Stimulated activated CD4-positive, alpha-beta T cell treated with anti-CD3 and anti-CD28 coated beads, Interleukin-4, amount 100 ng/mL, for 1 hour (primary cell): ENCODE measurements at places on chromosomes 16 and 17.

GRCh38 chr17:76309461-76309860, 1.4 kb upstream of the QRICH2 start:
- no peak for DNase-seq

DNA sequence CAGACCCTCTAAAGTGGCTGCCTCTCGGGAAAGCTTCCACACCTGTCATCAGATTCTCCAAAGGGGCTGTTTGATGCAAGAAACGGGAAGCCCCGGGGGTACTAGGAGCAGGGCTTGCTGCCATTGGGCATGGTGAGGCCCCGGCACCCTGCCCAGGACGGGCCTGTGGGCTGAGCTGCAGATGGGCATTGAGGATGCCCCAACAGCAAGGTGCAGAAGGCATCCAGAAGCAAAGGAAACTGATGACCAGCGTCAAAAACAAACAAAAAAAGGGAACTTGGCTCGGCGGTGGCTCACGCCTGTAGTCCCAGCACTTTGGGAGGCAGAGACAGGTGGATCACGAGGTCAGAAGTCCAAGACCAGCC, 1.5 kb upstream of the LIMD2 start:
- DNase-seq = no peak

DNA sequence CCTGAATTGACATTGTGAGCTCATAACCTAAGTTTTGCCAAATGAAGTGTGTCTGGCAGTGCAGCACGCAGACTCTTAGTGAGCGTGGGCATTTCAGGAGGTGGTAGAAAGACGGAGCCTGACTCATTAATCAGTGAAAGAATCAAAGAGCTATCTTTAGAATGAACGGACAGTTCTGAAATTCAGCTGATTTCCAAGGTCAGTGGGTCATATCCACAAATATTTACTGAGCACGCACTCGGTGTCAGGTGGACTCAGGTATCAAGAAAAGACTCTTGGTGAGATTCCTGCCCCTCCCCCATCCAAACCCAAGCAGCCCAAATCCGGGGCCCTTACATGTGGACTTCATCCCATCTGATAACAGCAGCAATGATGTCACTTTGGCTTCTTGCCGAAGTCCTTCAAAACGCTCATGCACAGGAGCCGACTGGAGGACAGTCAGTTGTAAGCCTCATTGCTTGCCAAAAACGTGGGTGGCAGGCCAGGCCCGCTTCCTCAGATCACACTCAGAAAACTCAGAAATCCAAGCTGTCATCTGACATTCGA, 185.8 kb downstream of the HS3ST3A1 start:
- no peak for DNase-seq

DNA sequence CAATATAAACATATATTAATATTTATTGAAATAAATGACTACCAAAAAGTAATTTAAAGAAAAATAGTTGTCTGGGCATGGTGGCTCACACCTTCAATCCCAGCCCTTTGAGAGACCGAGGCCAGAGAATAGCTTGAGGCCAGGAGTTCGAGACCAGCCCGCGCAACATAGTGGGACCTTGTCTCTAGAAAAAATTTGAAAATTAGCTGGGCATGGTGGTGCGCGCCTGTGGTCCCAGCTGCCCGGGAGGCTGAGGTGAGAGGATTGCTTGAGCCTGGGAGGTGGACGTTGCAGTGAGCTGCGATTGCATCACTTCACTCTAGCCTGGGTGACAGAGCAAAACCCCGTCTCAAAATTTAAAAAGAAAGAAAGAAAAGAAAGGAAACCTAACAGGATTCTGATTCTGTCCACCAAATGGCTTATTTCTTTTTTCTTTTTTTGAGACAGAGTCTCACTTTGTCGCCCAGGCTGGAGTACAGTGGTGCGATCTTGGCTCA, 3.4 kb upstream of the BPTF start:
- DNase-seq = no peak

- no peak for DNase-seq
These were observed 26.2 kb upstream of the FOXK2 start for GRCh38 chr17:82493226-82493781.

- peak; percentile 8 for DNase-seq
These were observed 259.0 kb downstream of the XYLT1 start for GRCh38 chr16:17211797-17212196.

DNA sequence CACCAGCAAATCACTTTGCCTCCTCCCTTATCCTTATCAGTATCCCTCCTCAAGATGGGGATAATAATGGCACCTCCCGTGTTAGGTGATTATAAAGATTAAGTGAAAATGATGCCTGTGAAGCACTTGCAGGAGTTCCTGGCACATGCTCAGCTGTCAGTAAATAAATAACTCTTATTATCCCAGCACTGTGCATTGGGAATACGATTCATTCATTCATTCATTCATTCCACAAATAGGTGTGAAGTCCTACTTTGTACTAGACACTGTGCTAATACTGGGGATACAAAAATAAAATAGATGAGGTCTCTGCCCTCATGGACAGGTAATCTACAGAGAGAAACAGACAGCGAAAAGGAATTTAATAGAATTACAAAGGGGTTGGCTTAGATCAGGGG, 2.0 kb downstream of the XYLT2 start:
- DNase-seq = no peak

GRCh38 chr17:59832883-59833379, 59.8 kb downstream of the TUBD1 start:
- DNase-seq = no peak

- DNase-seq = no peak
These were observed 2.9 kb downstream of the SHISA9 start for GRCh38 chr16:12904329-12904671.

GRCh38 chr17:58371300-58371950, 19.4 kb upstream of the SUPT4H1 start:
- DNase-seq = no peak

DNA sequence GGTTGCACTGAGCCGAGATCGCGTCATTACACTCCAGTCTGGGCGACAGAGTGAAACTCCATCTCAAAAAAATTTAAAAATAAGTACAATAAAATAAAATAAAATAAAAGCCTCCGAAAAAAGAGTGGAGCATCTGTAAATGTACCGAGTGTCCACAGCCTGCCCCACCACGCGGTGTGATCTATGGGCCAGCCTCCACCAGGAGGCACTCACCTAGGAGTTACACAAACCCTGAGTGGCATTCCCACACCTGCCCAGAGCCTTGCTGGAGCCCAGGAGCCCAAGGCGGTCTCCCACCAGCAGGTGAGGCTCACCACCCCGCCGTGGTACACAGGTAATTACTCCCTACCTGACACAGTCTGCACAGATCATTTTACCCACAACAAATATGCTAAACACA, 183.2 kb downstream of the ZNF423 start:
- no peak for DNase-seq

DNA sequence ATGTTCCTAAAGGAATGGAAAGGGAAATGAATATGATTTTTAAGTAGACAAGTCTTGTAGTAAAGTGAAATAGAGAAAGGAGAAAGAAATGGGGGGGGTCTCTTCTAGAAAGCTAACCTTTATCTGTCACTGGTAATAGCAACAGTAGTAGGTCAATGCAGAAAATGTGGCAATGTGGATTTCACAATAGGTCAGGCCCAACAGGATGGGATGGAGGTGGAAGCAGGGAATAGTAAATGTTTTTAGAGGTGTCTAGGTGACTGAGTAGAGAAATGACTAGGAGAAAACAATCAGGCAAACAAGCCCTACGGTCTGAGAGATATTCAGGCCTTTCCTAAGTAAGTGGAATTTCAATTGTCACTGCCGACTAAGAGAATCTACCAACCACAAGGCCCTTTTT, 6.0 kb upstream of the RSKR start:
- DNase-seq = no peak
